ENCODE measurements at places on chromosomes 1 and 21.

DNA sequence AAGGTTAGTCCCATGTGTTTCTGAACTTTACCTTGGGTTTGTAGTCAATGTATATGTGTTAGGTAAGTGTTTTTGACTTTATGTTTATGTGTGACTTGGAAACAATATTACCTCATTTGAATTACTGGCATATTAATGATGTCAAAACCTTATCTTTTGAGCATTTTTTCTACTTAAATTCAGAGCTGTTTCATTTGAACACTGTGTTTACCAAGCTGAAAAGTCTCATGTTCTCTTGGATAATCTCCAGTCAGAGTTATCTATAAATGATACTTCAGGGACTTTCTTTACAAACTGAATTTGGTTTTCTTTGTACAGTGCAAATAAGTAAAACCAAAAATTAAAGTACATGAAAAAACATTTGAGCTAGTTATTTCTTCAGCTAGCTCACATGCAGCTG lies 30.0 kb downstream of the ADAMTS1 start:
- no peak for DNase-seq

- DNase-seq: peak; percentile 14
Measured at GRCh38 chr21:17931080-17931479, 111.9 kb upstream of the C21orf91 start.

DNA sequence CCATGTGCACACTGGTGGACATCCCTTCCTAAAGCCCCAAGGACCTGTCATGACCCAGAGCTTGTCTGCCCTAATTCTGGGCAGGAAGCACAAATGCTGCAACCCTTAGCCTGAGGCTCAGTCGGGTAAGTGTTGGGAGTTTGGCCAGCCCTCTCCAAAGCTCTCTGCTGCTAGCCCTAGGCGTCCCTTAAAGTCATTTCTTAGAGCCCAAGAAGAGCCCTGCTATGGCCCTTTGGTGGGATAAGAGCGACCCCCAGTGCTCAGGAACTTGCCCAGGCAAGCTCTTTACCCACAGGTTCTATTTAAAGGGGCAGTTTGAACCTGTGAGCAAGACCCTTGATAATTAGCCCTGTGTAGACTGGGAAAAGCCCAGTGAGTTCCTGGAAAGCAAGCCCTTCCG lies 356.8 kb downstream of the RRAGC start:
- no peak for DNase-seq

GRCh38 chr21:45224189-45224938 lies 63.3 kb downstream of the POFUT2 start:
- no peak for DNase-seq

DNA sequence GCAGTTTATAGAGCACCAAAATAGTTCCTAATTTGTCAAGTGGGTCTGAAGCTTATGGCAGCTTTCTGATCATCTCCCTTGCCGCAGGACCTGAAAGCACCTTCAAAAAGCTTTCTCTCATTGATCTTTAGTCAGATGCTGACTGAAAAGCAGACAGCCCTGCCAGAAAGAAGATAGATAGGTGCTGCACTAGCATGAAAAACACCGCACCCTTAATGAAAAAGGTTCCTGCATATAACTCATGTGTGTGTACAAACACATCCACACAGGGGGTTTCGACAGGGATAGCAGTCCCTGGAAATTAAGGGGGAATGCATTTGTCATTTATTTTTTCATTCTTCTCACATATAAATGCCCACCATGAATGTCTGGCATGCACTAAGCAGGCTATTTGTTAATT lies 361.7 kb upstream of the SNX7 start:
- no peak for DNase-seq

- no peak for DNase-seq
Measured at GRCh38 chr1:155077346-155077745, 1.3 kb upstream of the EFNA3 start.

DNA sequence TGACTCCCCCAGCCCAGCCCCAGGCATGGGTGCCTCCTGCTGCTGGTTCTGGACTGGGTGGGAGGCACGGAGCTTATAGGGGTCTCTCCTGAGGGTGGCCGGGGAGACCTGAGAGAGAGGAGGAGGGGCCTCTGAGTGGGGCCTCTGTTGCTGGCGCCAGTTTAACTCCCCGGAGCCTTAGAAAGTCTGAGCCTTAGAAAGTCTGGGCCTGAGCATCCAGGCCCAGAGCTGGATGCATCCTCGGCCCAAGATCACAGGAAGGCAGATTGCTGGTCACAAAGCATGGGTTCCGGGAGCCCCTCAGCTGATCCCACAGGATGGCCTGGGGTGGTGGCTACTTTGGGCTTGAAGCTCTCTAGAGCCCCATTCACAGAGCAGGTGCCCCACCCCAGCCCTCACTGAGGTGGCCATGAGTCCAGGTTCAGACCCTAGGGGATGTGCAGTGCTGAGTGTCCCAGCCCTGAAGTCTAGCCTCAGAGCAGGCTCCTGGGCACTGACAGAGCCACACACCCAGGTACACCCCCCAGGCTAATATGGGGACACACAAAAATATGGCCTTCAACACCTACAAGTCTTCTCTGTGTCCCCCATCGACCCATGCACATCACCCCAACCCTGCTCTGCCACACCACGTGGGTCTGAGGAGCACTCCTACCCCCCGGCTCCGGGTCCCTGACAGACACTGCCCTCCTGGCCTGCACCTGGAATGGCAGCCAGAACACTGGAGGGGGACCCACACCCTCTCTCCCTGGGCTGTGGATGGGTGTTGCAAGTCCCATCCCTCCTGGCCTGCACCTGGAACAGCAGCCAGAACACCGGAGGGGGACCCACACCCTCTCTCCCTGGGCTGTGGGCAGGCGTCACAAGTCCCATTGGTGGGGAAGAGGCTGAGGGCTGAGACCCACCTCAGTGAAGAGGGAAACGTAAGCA lies 9.7 kb downstream of the PLA2G2F start:
- DNase-seq: no peak

DNA sequence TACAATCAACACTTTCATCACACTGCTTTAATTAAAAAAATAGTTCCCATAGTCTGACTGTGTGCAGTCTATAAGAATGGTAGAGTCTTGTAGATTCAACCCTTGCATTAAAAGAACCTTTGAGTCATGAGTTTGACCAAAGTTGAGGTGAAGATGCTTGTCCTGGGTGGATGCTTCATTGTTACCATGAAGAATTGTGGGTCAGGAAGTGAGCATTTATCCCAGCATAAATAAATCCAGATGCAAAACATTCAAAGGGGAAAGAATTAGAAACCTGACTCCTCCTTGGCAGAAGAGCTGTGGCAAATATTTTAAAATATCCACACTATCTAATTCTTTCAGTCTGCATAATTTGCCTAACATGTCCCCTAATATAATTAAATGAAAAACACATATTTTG lies 72.9 kb upstream of the SPAG17 start:
- no peak for DNase-seq

DNA sequence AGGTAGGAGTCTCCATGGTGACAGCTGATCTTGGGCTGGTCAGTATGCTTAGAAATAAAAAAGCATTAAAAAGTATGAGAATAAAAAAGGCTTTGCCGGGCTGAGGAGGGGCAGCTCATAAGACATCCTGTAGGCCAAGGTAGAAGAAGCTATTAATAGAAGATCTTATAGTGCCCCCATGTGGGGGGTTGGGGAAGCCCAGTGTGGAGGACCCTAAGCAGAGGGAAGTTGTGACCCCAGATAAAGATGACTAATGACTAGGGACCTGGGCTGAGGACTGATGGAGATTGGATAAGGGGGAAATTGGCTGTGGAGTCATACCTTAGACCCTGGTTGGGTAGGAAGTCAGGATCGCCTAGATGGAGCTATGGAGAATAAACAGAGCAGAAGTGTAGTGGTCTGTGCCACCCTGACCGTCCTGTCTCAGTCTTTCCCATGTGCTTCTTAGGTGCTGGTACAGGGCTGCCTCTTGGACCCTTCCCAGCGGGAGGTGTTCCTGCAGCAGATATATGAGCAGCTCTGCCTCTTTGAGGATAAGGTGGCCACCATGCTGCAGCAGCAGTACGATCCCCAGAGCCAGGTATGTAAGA lies 25.0 kb downstream of the SZT2 start:
- DNase-seq: peak; percentile 87

DNA sequence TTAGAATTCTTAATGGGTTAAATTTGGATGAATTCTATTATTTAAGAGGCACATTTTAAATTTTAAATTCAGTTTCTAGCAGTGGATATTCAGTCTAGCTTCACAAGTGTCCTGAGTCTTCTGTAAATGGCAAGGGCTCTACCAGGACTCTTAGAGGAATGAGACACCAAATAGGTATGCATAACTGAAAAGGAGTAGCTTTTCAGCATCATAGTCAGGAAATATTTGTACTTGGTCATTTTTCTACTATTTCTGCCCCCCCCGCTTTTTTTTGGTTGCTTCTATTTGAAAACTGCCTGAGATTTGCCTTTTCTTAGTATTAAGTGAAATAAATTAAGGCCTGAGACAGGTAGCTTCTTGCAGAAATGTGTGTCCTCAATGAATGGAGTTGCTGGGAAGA lies 80.2 kb downstream of the MAST2 start:
- no peak for DNase-seq

GRCh38 chr1:89037186-89037585 lies 14.5 kb upstream of the GBP3 start:
- no peak for DNase-seq

GRCh38 chr1:109259674-109260557 lies 10.6 kb downstream of the CELSR2 start:
- no peak for DNase-seq

DNA sequence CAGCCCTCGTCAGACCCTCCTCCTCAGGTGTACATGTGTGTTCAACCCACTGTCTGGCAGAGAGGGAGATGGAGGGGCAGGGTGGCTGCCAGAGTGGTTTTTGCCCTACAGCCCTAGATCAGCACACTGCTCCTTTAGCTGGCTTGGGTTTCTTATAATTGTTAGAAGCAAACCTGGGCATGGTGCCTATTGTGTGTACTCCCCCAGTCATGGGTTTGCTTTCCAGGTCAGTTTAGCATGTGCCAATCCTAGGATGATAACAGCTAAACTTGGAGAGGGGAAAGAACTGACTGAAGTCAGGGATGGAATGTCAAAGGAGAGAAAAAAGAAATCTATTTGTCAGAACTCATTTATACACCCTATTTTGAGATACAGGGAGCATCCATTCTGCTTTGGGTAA lies 63.3 kb downstream of the UCK2 start:
- DNase-seq: no peak
